ENCODE measurements at places on chromosomes 12 and 14.

- no peak for DNase-seq
These were observed 6.8 kb upstream of the NR4A1 start for GRCh38 chr12:52044292-52044983.

GRCh38 chr14:67311868-67312267 lies 47.7 kb downstream of the ATP6V1D start:
- DNase-seq = no peak

DNA sequence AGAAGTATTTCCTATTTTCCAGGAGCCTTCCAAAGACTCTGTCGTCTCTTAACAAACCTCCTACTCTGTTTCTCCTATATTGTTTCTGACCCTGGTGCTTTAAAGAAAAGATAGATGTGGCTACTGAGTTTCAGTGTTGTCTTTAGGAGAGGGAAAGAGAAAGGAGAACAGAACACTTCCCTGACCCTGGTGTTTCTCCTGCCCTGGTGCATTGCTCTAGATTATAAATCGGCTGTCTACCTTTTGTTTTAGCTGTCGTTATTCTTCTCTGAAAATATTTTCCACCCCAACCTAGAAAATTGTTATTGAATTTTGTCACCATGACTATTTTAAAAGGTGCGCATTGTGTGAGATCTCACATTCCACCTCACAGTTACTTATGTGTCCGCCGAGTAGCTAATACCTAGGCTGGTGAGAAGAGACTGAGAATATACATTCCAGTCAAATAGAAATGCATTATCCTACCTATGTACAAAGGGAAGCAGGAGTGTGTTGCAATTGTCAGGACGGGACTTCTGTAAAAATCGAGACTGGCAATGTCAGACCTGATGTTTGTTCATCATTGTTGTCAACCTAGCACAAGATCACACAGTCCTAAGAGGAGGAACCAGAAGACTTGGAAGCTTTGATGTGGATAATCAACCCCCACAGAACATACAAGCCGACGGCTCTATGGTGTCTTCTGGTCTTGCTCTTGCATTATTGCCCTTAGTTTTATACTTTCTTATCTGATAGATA lies 108.7 kb upstream of the SLC38A4 start:
- no peak for DNase-seq

DNA sequence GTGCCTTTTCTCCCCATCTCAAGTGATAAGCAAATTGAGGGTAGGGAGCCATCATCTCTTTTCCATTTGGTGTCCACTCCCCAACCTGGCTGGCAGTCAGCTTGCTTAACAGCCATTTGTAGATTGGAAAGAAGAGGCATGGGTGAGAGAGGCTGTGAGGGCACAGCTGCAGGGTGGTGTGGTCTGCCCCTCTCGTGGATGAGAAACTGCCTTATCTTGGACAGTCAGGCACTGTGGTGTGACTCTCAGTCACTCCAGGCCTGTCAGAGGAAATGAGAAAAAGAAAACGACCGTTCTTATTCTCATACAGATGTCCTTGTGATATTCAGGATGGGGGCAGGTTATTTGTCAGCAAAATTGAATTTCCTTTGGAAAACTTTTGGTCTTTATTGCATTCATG lies 65.1 kb upstream of the SRSF5 start:
- DNase-seq = no peak

GRCh38 chr12:96093543-96094196 lies 58.3 kb upstream of the LTA4H start:
- no peak for DNase-seq

- DNase-seq = no peak
These were observed 335.7 kb downstream of the BMP4 start for GRCh38 chr14:53620890-53621289.

- no peak for DNase-seq
These were observed 10.0 kb downstream of the KNTC1 start for GRCh38 chr12:122537021-122537420.

- DNase-seq = no peak
These were observed 425.2 kb downstream of the GALC start for GRCh38 chr14:87567618-87568295.

GRCh38 chr12:50839042-50839441 lies 3.7 kb upstream of the TMPRSS12 start:
- no peak for DNase-seq

DNA sequence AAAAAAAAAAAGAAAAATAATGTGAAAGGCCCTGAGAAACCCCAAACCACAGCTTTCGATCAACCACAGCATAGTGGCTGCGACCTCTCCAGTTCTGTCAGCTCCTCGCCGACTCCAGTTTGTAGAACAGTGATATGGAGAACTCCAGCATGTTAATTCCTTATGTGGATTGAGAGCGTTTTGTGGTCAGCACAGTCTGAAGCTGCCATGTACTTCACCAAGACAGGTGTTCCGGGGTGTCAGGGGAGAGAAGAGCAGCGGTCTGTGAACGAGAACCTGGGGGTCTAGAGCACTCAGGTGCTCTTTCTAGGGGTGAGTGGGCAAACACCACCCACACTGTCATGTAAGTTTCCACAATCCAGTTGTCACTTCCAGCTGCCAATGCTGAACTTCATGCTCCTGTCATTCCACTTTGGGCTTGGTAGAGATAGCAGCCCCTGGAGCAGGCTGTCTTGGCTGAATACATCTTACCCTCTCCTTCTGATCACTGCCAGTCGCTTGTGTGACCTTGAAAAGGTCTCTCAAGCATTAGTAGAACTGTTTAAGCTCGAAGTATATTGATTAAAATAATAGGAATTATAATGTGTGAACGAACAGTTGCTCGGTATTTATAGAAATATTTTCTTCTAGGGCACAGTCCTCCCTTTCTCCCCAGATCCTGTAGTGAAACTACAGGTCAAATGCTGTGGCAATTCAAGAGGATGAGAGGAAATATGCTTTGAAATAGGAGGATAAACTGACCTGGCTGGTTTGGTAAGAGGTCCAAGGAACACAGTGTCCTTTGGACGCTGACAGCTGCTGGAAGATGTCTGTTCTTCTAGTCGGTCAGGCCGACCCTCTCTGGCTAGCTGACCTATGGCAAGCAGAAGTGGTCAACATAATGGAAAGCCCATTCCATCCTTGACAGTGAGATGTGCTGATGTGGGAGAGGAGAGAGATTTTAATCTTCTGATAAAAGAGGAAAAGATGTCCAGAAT lies 15.7 kb upstream of the MAX start:
- DNase-seq = no peak

DNA sequence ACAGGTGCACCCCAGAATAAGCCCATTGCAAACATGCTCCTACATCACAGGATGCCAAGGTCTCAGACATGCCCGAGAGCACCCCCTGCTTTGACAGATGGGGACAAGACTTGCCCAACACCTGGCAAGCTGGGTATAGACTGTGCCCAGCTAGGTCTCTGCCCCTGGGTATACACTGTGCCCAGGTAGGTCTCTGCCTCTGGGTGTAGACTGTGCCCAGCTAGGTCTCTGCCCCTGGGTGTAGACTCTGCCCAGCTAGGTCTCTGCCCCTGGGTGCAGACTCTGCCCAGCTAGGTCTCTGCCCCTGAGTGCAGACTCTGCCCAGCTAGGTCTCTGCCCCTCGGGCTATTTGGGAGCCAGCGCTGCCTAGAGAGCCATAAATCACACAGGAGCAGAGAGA lies 85.9 kb downstream of the CCDC88C start:
- no peak for DNase-seq

DNA sequence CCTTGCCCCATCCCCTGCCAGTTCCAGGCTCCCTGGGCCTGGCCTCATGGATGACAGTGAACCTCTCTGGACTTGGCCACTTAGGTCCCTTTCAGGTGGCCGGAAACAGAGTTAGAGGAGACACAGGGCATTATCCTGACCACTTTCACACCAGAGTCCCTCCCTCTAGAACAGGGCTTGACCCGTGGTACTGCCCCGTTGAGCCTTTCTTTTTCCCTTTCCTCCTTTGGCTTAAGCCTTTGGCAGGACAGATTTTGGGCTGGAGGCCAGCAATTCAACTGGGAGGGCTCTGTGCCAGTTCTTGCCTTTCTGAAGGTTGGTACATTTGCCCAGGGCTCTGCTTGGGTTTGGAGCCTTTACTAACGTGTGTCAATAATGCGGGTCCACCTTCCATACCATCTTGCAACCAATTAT lies 22.8 kb downstream of the TPCN1 start:
- peak; percentile 48 for DNase-seq

- no peak for DNase-seq
These were observed 5.1 kb upstream of the GPR33 start for GRCh38 chr14:31492759-31493498.

DNA sequence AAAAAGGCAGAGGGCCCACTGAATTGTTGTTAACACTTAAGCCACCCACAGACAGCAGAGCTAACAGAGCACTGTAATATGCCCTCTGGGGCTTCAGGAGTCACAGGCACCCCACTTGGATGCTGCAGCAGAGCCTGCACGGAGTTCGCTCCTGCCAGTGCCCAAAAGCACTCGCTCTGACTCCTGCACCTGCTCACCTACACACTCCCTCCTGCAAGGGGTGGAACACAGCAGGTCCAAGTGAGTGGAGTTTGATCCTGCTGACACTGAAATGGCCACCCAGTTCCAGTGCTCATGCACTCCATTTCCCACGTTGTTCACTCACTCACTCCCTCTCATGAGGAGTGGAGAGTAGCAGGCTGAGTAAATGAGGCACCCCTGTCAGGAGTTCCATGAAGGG lies 68.8 kb downstream of the OSBPL8 start:
- DNase-seq = no peak

GRCh38 chr14:68704736-68705720 lies 87.8 kb downstream of the ZFP36L1 start:
- no peak for DNase-seq

DNA sequence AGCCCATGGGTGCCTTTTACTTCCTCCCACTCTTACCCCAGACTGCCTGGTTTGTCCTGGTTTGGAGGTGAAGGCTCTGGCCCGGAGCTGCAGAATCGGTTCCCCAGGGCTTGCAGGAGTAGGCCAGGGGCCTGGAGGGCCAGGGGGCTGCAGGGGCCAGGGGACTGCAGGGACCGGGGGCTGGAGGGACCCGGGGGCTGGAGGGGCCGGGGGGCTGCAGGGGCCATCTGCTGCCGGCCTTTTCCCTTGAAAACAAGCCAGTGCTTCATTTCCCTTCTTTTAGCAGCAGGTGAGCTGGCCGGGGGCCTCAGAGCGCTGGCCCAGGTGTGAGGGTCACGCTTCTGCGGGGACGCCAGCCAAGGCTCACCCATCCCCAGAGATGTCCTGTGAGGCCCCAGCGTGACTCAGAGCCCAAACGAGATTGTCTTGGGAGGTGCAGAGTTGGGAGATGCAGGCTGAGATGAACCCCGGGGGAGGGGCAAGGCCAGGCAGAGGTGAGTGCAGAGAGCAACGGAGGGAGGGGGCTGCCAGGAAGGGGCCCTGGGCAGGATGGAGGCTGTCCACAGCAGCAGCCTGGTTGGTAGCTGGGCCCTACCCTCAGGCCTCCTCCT lies 154.9 kb downstream of the KIF26A start:
- no peak for DNase-seq

- no peak for DNase-seq
These were observed 23.6 kb upstream of the PGF start for GRCh38 chr14:74979029-74979428.

GRCh38 chr12:26204612-26205289 lies 9.4 kb downstream of the SSPN start:
- DNase-seq = no peak

GRCh38 chr12:29510591-29511185 lies 13.2 kb upstream of the OVCH1 start:
- DNase-seq = no peak
